Stimulated activated CD4-positive, alpha-beta T cell treated with anti-CD3 and anti-CD28 coated beads, Interleukin-4, amount 100 ng/mL, for 4 hours (primary cell): ENCODE measurements at places on chromosomes 6 and 20.

- no peak for DNase-seq
These were observed 40.4 kb upstream of the DOK5 start for GRCh38 chr20:54435015-54435414.

DNA sequence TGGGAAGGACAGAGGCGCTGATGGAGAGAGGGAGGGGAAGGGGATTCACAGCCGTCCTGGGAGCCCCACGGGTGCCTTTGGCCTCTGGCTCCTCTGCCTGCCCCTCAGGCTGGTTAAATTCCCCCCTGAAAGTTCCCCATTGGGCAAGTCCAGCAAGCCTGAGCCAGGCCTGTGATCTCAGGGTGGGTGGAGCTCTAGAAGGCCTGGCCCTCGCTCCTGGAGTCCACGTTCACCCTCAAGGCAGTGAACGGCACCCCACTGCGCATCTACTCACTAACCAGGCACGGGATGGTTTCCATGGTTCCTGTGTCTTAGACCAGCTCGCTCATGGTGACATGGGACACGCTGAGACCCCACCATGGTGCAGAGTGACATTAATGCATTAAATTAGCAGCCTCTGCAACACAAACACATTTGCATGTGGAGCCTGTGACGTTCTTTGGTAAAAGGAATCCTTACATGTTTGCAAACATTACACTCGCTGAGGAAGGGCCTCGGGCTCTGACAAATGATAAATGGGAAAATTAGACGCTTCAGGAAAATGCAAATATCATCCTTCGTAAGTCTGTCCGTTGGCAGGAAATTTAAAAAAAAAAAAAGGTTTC lies 452.7 kb downstream of the PREX1 start:
- no peak for DNase-seq

GRCh38 chr6:166296035-166296883 lies 11.9 kb downstream of the PRR18 start:
- DNase-seq = no peak

- no peak for DNase-seq
These were observed 20.4 kb upstream of the BPIFB1 start for GRCh38 chr20:33262658-33263065.

GRCh38 chr6:150200428-150201100 lies 57.7 kb downstream of the PPP1R14C start:
- no peak for DNase-seq

DNA sequence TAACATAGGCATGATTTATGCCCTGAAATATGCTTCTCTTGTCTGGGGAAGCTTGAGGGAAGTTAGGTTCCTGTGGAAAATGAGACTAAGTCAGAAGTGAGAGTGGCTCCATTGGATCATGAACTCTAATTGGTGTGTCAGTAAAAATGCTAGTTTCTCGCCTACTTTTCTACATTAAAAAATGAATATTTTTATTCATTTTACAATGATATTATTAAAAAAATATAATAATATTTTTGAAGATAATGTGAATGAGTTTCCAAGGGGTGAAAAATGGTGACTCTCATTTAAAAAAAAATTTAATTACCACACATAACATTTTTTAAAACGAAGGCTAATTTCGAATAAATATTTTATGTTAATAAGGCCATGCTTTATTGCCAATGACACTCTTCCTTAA lies 84.2 kb downstream of the HIVEP1 start:
- no peak for DNase-seq

- DNase-seq = no peak
These were observed 1.6 kb downstream of the SIRPD start for GRCh38 chr20:1555952-1556351.

- no peak for DNase-seq
These were observed 59.9 kb upstream of the TMEM30A start for GRCh38 chr6:75344455-75344854.

DNA sequence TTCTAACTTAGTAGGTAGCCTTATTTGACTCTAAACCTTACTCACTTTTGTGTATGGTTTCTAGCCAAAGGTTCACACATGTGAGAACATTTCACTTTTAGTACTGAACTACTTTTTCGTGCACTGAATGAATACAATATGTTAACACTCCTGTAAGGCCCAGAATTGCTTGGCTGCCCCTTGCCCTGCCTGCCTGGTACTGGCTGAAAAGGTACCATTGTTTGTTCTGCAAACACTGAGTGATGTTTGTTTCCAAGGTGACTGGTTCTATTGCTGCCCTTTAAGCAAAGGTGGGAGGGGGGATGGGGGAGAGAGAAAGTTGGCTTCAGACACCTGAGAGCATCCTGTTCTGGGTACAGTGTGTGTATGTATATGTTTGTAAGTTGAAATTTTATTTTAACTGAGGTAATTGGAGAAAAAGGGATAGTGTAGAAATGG lies 31.2 kb downstream of the RREB1 start:
- no peak for DNase-seq

DNA sequence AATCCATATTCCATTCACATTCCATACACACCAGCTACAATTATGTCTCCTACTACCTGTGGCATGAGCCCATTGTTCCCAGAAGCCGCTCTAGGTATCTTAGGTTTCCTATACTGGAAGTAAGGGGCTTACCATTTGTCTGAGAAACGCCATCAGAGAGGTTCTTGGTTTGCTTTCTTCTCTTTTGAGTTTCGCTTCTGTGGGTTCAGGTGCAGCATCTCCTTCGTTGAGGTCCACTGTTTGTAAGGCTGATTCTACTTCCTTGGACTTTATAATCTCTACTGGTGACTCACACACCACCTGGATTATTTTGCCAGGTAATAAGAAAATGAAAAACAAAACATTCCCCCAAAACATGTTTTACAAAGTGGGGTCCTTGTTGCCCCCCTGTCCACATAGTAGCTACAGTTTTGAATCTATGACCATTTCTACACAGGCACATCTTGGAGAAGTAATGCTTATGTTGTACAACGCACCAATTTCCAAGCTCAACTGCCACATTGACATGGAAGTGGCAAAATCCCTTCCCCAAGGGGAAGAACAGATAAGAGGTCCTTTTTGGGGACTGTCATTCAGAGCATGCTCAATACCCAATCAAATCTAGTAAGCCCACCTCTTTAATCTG lies 103.5 kb downstream of the BCAS1 start:
- no peak for DNase-seq

GRCh38 chr6:15398633-15399275 lies 152.9 kb downstream of the JARID2 start:
- DNase-seq = no peak

DNA sequence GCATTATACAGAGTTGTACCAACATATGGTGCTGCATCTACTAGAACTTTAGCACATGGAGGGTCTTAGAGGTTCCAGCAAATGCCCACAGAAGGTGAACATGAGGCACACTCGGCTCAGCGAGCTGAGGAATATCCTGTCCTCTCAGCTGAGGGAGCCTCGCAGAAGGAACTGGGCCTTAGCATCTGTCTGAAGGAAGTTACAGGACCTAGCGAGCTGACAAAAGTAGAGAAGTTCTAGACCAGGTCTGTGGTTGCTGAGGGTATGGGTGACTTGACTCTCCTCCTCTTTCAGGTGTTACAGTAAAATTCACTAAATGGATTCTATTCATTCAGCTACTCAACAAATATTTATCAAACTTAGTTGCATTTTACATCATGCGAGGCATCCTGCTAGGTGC lies 157.2 kb downstream of the ZDHHC14 start:
- DNase-seq = no peak

GRCh38 chr6:161400671-161401070 lies 126.8 kb upstream of the AGPAT4 start:
- no peak for DNase-seq

- no peak for DNase-seq
These were observed 51.8 kb downstream of the UTRN start for GRCh38 chr6:144336900-144337299.
